ENCODE measurements at places on chromosomes 11 and 22.

- no peak for DNase-seq
Measured at GRCh38 chr11:29025001-29025400, 916.8 kb downstream of the METTL15 start.

GRCh38 chr22:46536537-46537224, 739 bp downstream of the CELSR1 start:
- DNase-seq: no peak

GRCh38 chr11:396948-397548, 3.0 kb downstream of the PKP3 start:
- DNase-seq: no peak

GRCh38 chr22:49149721-49150608, 677.7 kb downstream of the BRD1 start:
- DNase-seq: no peak

DNA sequence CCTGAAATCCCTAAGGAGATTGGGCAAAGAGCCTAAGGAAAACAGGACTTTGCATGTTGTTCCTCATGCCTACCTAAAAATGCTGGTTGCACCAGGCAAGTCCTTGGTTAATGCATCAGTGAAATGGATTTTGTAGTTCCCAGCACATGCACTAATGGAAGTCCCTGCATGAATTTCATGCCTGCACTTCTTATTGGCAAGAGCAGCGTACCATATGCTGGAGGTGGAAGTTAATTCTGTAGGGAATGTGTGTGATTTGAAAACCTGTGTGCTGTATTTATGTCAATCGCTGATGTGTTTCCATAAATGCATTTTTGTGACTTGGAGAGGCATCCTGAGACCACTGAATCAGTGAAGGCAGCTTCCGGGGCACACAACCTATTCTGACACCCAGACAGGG, 140.3 kb upstream of the MTNR1B start:
- no peak for DNase-seq

DNA sequence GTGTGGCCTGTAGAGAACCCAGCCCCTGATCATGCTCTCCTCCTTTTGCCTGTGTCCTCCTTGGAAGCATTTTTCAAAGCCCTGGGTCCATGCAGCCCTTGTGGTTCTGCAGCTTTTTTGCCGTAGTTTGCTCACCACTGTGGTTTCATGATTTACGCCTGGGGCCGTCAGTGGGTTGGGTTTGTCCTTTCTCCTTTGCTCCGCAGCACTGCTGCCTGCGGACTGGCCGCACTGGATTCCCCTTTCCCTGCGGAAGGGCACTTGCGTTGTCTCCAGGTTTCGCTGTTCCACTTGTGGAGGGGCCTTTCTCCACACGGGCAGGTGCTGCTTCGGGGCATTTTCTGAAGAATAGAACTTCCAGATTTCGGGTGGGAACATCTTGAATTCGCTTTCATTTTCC, 1260.9 kb downstream of the BRD1 start:
- no peak for DNase-seq

DNA sequence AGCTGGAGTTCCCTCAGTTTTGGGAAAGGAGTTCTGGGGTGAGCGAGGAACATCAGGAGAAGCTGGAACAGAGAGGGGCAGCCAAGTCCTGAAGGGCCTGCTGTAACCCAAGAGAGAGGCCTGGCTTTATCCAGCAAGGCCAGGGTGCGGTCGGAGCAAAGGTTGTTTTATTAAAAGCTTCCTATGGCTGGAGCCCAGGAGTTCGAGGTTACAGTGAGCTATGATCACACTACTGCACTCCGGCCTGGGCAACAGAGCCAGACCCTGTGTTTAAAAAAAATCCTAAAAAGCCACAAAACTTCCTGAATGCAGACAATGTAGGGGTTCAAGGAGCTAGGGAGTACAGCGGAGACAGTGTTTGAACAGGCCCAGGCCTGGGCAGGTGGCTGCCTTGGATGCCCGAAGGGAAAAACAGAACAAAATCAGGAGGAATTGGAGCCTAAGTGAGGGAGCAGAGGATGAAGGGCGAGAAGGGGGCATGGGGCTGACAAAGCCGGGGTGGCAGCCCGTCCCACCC, 22.2 kb upstream of the MALAT1 start:
- peak; percentile 54 for DNase-seq

- peak; percentile 71 for DNase-seq
Measured at GRCh38 chr22:20418211-20418788, 19.3 kb downstream of the SCARF2 start.

- DNase-seq: no peak
Measured at GRCh38 chr11:14642453-14642852, 1.2 kb upstream of the PDE3B start.

DNA sequence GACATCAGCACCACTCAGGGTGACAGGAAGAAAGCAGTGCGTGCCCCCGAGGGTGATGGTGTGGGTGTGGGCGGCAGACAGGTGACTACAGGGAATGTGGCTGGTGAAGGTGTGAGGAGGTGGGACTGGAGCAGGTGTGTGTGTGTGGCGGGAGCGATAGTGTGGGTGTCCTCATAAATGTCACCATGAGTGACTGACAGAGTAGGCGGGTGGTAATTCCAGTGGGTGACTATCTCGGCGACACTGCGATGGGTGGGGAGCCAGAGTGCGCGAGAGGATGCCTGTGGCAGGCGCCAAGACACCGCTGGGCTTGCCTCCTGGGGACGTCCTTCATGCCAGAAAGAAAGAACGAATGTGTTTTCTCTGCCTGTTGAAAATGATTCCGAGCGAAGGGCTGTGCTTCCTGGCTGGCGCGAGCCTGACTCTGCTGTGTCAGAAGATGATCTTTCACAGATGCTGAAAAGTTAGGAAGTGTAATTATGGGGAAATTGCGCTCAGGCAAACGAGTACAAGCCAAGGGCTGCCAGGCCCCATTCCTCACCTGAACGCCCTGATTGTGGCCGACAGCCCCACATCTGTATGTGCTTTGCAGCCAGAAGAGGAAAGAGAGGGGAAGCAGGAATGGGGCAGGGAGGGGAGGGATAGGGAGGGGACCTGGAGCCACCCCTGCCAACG, 98.8 kb upstream of the CD82 start:
- no peak for DNase-seq
